H9 (cell line): ENCODE measurements at places on chromosomes 4 and X. TPM values are rescaled to one million over a fixed set of nuclear protein-coding genes. Genes with fewer than 3 reads are reported as not detected.

MAGEA10 gene
- total RNA-seq = not detected in 2 replicates

LRP2BP gene
- total RNA-seq = 0.20 and 0.46 TPM in 2 replicates

F8A1 gene
- 18.8 and 20.6 TPM in 2 replicates for total RNA-seq

KLHL15 gene
- total RNA-seq = 18.7 and 19.0 TPM in 2 replicates

SPANXN3 gene
- total RNA-seq = not detected in 2 replicates

JAKMIP1 gene
- total RNA-seq = 1.3 and 1.5 TPM in 2 replicates

- H3K27me3 ChIP-seq = no peaks in the 10 kb centered on the region
- no peak overlapping the region for H3K4me3 ChIP-seq
- H3K4me1 ChIP-seq = no peaks in the 10 kb centered on the region; the same call in 1 of the 2 replicates
- peaks cover 3% of the 10 kb centered on the region; the same call in 1 of the 2 replicates for H3K36me3 ChIP-seq
Observed at GRCh38 chr4:38162240-38162784, 202.1 kb downstream of the PTTG2 start.

DNA sequence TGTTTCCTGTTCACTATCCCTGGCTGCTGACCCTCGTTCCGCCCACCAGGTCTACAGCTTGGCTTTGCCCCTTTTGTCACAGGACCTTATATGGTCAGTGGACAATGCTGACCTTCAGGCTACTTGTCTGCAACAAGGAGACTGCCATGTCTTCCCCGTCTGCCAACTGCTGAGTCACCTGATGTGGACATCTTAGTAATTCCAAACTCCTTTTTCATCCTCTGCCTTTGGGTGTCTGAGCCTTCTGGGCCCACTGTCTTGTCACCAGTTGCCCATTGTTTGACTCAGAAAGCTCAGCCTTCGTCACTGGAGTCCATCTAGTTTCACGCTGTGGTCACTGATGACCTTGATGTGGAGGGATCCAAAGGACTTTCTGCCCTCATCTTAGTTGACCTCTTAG, 30.2 kb downstream of the GPRIN3 start:
- no peaks in the 10 kb centered on the region for H3K36me3 ChIP-seq
- H3K4me3 ChIP-seq = no peak overlapping the region
- no peaks in the 10 kb centered on the region for H3K27me3 ChIP-seq
- DNase-seq = no peak
- H3K27ac ChIP-seq = no peak overlapping the region
- H3K4me1 ChIP-seq = no peaks in the 10 kb centered on the region

DNA sequence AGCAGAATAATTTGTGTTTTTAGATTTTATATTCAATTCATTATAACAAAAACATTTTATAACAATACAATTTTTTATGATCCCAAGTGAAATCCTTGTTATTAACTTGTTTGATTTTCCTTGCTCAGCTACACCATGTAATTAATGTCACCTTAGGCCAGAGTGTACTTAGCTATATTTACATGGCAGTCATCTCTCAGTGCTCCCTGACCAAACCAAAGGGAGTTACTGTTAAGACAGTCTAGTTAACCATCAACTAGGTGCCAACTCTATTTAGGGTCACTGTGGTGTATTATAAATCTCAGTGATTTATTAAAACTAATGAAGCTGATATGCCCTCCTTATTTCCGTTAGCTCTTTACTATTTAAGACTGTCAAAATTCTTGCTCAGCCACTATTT, 44.4 kb downstream of the CCDC158 start:
- no peak for DNase-seq
- H3K27ac ChIP-seq = no peak overlapping the region
- peaks cover 6% of the 10 kb centered on the region for H3K36me3 ChIP-seq
- no peaks in the 10 kb centered on the region for H3K27me3 ChIP-seq
- no peak overlapping the region for H3K4me3 ChIP-seq

DNA sequence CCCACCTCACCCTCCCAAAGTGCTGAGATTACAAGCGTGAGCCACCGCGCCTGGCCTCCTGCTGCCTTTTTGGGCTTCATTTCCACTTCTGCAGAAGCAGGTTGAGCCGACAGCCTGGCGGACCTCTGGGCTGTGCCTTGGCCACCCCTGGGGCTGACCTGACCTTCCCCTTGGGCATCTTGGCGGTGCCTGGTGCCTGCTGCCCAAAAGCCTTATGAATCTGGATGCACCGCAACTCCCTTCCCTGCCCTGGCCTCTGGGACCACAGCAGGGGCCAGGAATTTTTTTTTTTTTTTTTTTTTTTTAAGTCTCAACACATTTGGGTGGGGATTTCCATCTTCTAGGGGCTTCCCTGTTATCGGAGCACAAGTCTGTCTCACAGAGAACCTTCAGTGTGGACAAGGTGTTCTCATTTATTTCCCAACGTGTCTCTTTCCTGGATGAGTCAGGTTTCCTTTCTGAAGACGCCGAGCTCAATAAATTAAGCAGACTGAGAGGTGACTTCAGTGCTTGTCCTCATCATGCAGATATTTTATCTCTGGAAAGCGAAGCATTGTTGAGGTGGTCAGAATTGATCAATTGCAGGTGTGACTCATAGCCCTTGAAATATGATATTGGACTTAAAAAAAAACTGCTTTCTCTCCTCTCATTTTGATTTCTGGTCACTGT, 79.7 kb downstream of the SHROOM2 start:
- H3K27me3 ChIP-seq = no peaks in the 10 kb centered on the region
- DNase-seq = no peak
- no peak overlapping the region for H3K27ac ChIP-seq
- no peak overlapping the region; the same call in 2 of the 3 replicates for H3K4me3 ChIP-seq
- peaks cover 5% of the 10 kb centered on the region; the same call in 1 of the 2 replicates for H3K4me1 ChIP-seq
- peaks cover 23% of the 10 kb centered on the region for H3K36me3 ChIP-seq
